ENCODE measurements at places on chromosomes 12 and 14. TPM values are rescaled to one million over a fixed set of nuclear protein-coding genes. Genes with fewer than 3 reads are reported as not detected.
A peak's percentile ranks its signal among the peaks of the same experiment; 100 is the strongest.

The AQP6 gene
- not detected for total RNA-seq

The LUM gene
- 46.1 TPM for total RNA-seq

The CPNE8 gene
- not detected for total RNA-seq

The IL23A gene
- not detected for total RNA-seq

The ZDHHC22 gene
- not detected for total RNA-seq

DNA sequence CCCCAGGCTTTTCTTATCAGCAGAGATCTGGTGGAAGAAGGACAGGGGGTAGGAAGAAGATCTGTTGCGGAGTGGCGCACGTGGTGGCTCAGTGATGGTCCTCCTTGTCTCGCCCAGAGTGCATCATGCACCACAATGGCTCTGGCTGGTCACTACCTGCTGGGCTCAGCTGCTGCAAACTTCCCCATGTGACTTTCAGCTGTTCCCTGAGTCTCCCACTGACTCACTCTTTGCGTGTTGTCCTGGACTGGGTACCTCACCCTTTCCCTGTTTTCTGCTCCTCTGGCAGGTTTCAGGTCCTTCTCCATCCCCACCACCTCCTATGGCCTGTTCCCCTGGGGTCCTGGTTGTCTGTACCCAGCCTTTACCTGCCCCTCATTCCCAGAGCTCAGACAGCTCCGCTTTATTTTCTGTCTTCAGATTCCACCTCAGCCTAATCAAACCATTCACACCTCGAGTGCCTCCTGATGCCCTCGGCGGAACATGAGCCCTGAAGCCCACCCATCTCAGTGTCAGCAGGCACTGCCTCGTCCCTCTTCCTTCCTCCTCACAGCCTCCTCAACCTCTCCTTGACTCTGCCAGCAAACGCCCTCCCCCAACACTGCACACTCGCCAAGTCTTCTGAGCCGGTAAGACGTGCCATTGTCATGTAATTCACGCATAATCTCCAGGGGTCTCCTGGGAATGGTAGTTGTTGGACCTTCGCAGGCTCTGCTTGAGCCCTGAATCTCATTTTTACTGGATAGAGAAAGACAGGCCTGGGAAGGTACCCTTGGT is 1.8 kb downstream of the C1R start:
- H3K4me3 ChIP-seq, result no peak overlapping the region
- H3K36me3 ChIP-seq, result peaks cover 49% of the 10 kb centered on the region
- no peaks in the 10 kb centered on the region for H3K27me3 ChIP-seq
- peak; percentile 55 for DNase-seq
- H3K27ac ChIP-seq, result peak overlapping the region; percentile 1

DNA sequence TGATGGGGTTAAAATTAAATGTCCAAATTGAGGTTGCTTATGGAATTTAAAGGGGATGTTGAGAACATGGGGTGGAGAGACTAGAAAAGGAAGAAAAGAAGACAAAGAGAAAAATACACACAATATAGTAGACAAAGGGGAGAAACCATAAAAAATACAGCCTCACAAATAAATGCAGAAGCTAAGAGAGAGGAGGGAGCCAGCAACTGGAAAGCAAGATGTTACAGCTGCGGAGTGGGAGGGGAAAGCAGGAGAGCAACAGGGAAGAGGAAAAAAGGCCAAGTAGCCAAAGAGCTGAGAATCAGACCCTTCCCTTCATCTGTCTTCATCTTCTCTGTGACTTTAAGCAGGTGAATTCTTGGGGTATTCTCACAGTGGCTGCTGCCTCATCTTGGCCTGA is 39.7 kb upstream of the SMUG1 start:
- H3K36me3 ChIP-seq, result no peaks in the 10 kb centered on the region
- DNase-seq, result no peak
- no peak overlapping the region for H3K4me3 ChIP-seq
- peaks cover 20% of the 10 kb centered on the region for H3K4me1 ChIP-seq

- no peak overlapping the region for H3K27ac ChIP-seq
- H3K4me3 ChIP-seq, result no peak overlapping the region
These were observed 63.6 kb downstream of the CHST11 start for GRCh38 chr12:104520242-104520900.

- H3K4me3 ChIP-seq, result no peak overlapping the region
- no peaks in the 10 kb centered on the region for H3K36me3 ChIP-seq
- no peaks in the 10 kb centered on the region for H3K4me1 ChIP-seq
- H3K27ac ChIP-seq, result no peak overlapping the region
These were observed 187.7 kb downstream of the PHETA1 start for GRCh38 chr12:111181143-111181726.

- DNase-seq, result no peak
- H3K36me3 ChIP-seq, result no peaks in the 10 kb centered on the region
- no peak overlapping the region for H3K27ac ChIP-seq
- H3K4me3 ChIP-seq, result no peak overlapping the region
These were observed 158.3 kb upstream of the SEL1L start for GRCh38 chr14:81691931-81692330.

- H3K27me3 ChIP-seq, result no peaks in the 10 kb centered on the region
- H3K4me3 ChIP-seq, result no peak overlapping the region
- no peak overlapping the region for H3K27ac ChIP-seq
- H3K4me1 ChIP-seq, result peaks cover 6% of the 10 kb centered on the region
- DNase-seq, result peak; percentile 77
These were observed 8.8 kb downstream of the IKBIP start for GRCh38 chr12:98635657-98636323.

DNA sequence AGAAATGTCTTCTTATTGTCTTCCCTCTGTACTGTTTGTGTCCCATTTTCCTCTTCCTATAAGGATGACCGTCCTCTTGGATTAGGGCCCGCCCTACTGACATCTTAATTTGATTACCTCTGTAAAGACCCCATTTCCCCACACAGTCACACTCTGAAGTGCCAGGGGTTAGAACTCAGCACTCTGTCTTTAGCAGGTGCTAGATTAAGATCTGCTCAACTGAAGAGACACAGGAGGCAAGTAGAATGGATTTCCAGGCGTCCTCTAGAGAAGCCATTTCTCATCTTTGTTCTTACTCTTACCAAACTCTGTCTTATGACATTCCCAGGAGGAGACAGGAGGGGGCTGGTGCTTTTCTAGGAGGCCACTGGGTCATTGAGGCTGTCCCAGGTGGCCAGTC is 50.8 kb downstream of the VCPKMT start:
- H3K4me1 ChIP-seq, result peaks cover 27% of the 10 kb centered on the region
- H3K27ac ChIP-seq, result no peak overlapping the region
- no peak overlapping the region for H3K4me3 ChIP-seq
- H3K36me3 ChIP-seq, result no peaks in the 10 kb centered on the region

- H3K36me3 ChIP-seq, result no peaks in the 10 kb centered on the region
These were observed 42.5 kb downstream of the CCDC88C start for GRCh38 chr14:91374879-91375702.

DNA sequence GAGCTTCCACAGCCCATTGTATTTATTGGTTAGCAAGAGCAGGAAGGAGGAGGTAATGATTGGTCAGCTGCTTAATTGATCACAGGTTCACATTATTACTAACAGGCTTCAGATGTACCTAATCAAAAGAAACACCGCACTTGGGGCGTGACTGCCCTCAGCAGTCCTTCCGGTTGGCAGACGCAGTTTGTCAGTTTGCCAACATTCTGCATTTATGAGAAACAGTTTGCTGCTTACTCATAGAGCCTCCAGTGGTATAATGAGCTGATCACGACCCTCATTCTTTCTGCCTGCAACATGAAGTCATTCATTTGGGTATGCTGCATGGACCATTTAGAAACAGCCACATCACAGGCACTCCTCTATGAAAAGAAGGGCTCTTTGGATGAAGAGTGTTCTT is 42.5 kb upstream of the PPM1H start:
- H3K27ac ChIP-seq, result no peak overlapping the region
- DNase-seq, result no peak
- no peak overlapping the region for H3K4me3 ChIP-seq
- no peaks in the 10 kb centered on the region for H3K36me3 ChIP-seq
- no peaks in the 10 kb centered on the region for H3K4me1 ChIP-seq
- no peaks in the 10 kb centered on the region for H3K27me3 ChIP-seq

GRCh38 chr14:102786768-102787167 is 9.5 kb downstream of the TRAF3 start:
- no peak overlapping the region for H3K27ac ChIP-seq
- no peaks in the 10 kb centered on the region for H3K27me3 ChIP-seq
- no peaks in the 10 kb centered on the region for H3K36me3 ChIP-seq
- no peak overlapping the region for H3K4me3 ChIP-seq
- DNase-seq, result peak; percentile 47

GRCh38 chr14:99675382-99675835 is 8.7 kb upstream of the CYP46A1 start:
- H3K36me3 ChIP-seq, result no peaks in the 10 kb centered on the region
- H3K4me1 ChIP-seq, result no peaks in the 10 kb centered on the region
- peaks cover 12% of the 10 kb centered on the region for H3K27me3 ChIP-seq
- no peak overlapping the region for H3K27ac ChIP-seq
- no peak overlapping the region for H3K4me3 ChIP-seq
- no peak for DNase-seq

DNA sequence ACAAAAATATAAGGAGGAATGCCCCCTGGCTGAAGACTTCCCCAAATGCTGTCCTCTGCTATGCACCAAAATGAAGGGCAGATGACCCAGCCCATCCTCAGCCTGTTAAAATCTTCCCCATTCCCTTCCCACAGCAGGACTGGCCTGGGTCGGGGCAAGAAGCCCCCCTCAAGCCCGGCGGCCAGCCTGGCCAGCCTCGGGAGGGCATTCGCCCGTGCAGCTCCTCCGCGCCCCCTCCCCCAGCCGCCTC is 413 bp downstream of the RARG start:
- DNase-seq, result no peak
- peaks cover 24% of the 10 kb centered on the region for H3K4me1 ChIP-seq
- H3K4me3 ChIP-seq, result peak overlapping the region; percentile 52

GRCh38 chr12:39831587-39832315 is 212.1 kb upstream of the ABCD2 start:
- no peaks in the 10 kb centered on the region for H3K36me3 ChIP-seq
- H3K4me1 ChIP-seq, result no peaks in the 10 kb centered on the region
- no peak overlapping the region for H3K4me3 ChIP-seq

DNA sequence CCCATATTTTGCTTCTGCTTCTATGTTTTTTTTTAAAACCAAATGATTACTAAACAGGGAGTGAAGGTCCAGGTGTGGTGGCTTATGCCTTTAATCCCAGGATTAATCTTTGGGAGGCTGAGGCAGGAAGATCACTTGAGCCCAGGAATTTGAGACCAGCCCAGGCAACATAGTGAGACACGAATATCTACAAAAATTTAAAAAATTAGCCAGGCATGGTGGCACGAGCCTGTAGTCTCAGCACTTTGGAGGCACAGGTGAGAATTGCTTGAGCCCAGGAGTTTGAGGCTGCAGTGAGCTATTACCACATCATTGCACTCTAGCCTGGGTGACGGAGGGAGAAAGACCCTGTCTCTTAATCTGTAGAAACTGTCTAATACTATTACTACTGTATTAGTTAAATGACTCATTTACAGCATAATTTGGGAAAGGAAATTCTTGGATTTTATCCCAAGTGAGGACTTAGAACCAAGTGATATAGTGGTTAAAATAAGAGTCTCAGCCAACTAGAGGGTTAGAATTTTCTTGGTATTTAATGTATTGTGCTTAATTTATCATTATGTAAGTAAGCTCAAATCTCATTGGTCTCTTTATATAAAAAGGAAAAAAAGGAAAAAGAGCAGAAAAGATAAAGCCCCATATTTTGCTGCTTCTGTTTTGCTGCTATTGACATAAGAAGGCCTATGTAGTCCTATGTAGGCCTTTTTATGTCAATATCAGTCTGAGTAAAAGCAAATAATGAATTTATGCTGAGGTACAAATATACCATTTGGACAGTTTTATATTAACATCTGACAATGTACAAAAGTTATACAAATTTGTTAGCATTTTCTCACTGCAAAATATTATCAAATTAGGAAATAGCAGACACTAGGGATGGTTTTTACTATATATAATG is 163.4 kb downstream of the RAD51B start:
- no peaks in the 10 kb centered on the region for H3K27me3 ChIP-seq
- H3K4me3 ChIP-seq, result no peak overlapping the region
- H3K27ac ChIP-seq, result no peak overlapping the region
- no peaks in the 10 kb centered on the region for H3K36me3 ChIP-seq
- peaks cover 3% of the 10 kb centered on the region for H3K4me1 ChIP-seq
- peak; percentile 7 for DNase-seq

DNA sequence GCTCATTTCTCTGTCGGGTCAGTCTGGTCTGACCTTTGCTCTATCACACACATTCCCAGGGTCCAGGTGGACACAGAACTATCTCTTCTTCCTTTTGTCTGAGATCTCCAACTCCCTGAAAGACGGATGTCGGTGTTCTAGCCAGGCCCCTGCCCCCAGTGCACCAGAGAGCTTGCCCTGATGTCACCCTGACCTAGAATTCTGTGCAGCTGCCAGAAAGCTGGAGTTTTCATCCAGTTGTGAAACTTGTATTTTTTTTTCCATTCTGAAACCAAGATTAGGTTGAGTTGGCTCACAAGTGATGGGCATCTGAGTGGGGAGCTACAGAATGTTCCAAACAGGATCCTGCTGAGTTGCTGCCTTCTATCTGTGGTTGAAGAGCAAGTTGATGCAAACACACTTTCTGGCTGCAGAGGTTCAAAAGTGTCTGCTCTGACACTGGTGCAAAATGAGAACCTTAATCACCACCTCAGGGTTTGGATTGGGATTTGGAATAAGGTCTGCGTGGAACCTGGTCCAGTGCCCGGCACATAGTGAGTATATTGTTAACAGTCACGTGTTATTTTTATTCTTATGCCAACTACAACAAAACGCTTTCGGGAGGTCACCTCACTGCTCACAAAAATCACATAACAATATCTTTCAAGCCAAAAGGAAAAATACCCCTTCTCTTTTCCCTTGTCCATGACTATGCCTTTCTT is 211.5 kb downstream of the SLC15A4 start:
- H3K4me3 ChIP-seq, result no peak overlapping the region
- H3K4me1 ChIP-seq, result no peaks in the 10 kb centered on the region
- no peak for DNase-seq
- no peak overlapping the region for H3K27ac ChIP-seq
- H3K36me3 ChIP-seq, result no peaks in the 10 kb centered on the region

- no peak overlapping the region for H3K4me3 ChIP-seq
- no peaks in the 10 kb centered on the region for H3K27me3 ChIP-seq
- no peaks in the 10 kb centered on the region for H3K36me3 ChIP-seq
- no peaks in the 10 kb centered on the region for H3K4me1 ChIP-seq
- DNase-seq, result peak; percentile 62
These were observed 4.8 kb downstream of the CD163 start for GRCh38 chr12:7498809-7499208.

GRCh38 chr14:104865081-104865630 is at the start of gene CEP170B:
Gene CEP170B (plus strand): TSS chr14:104865268. CDS start chr14:104868451, 3,183 bp downstream.
- H3K4me1 ChIP-seq, result peaks cover 14% of the 10 kb centered on the region
- peaks cover 5% of the 10 kb centered on the region for H3K36me3 ChIP-seq
- H3K4me3 ChIP-seq, result peak within 1 kb of the TSS; percentile 97
- peaks cover 26% of the 10 kb centered on the region for H3K27me3 ChIP-seq
- H3K27ac ChIP-seq, result peak within 1 kb of the TSS; percentile 70

- H3K27ac ChIP-seq, result no peak overlapping the region
- DNase-seq, result no peak
- no peaks in the 10 kb centered on the region for H3K27me3 ChIP-seq
- H3K36me3 ChIP-seq, result no peaks in the 10 kb centered on the region
These were observed 15.8 kb upstream of the OAS2 start for GRCh38 chr12:112962561-112962960.

Data from IMR-90 (cell line).